ENCODE measurements at places on chromosomes 5 and 9.

DNA sequence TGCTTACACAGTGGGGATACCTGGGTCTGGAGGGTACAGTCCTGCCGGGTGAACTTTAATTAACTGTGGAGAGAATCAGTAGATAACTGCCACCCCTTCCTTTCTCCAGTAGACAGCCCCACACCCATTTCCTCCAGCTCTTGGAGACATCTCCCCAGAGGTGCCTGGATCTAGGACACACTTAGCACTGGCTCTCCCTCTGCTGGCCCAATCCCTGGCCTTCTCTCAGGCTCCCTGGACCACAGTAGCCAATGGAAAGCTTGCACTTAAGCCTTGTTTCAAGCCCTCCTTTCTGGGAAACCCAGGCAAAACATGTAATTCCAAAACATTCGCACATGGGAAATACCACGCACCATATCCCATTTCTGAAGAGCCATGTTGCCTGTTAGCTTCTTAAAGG, 169.2 kb upstream of the GAS1 start:
- DNase-seq = no peak

DNA sequence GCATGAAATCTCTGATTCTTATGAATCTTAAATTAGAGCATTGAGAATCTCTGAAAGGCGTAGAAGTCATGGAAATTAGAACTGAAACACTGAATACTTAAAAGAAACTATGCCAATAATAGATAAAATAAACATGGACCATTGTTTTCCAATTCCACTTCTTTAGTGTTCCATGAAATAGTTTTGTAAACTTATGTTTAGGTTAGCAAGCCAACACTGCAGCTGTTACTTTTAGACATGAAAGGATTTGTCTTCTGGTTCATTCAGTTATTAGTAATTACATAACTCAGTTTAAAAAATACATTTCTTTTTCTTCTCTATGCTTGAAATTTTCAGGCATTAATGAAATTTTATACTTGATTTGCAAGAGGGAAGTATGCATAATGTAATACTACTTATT, 733.4 kb upstream of the NUDT12 start:
- no peak for DNase-seq

DNA sequence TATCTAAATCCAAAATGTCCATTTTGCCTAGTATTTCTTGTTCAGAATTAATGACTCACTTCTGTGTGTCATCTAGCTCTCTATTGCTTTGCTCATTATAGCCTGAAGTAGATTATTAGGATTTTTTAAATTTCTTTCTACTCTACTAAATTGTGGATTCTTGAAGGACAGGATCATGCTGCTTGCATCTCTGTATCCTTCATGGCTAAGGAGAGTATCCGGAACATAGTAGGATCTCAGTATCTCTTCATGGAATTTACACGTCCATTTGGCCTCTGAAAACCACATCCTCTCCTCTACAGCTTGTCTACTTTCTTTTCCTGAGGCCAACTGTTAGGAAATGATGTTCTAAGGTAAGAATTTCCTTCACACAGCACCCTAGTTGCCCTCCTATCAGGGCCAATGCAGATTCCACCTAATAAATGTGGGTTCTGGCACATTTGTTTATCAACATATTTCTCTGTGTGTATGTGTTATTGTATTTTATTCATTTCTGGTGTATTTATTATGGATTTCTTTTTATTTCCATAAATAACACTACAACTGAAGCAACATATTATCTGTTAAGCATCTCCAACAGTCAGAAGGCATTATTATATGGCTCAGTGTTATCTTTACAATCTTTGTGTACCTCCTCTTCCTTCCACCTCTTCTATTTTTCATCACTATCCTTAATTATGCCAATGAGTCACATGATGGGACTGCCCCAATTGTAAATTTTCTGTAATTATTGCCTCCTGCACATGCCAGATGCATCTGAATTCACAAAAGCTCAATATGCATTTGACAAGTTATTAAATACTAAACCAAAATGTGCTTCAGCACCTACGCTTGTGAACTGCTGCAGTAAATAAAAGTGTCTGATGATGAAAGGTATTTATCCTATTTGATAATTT, 557.8 kb upstream of the TLE4 start:
- no peak for DNase-seq

- DNase-seq = no peak
Observed at GRCh38 chr5:171418982-171419687, at the start of gene FGF18. FGF18 (plus strand) TSS chr5:171419647; CDS start chr5:171420200, 553 bp downstream.

DNA sequence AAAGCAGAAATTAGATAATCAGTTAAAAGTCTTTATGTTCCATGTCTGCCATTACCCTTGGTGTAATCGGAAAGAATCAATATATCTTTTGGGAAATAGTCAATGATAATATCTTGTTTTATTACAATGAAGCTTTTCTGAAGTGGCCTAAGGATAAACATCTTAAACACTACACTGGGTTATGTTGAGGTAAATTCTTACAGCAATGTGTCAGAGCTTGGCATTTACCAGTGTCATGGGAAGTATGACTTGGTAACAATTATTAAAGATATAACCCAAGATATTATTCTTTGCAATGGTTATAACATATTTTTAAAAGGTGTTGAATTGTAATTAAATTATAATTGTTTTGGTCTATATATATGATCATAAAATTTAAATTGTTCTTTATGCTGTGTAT, 84.7 kb downstream of the CFAP95 start:
- no peak for DNase-seq

DNA sequence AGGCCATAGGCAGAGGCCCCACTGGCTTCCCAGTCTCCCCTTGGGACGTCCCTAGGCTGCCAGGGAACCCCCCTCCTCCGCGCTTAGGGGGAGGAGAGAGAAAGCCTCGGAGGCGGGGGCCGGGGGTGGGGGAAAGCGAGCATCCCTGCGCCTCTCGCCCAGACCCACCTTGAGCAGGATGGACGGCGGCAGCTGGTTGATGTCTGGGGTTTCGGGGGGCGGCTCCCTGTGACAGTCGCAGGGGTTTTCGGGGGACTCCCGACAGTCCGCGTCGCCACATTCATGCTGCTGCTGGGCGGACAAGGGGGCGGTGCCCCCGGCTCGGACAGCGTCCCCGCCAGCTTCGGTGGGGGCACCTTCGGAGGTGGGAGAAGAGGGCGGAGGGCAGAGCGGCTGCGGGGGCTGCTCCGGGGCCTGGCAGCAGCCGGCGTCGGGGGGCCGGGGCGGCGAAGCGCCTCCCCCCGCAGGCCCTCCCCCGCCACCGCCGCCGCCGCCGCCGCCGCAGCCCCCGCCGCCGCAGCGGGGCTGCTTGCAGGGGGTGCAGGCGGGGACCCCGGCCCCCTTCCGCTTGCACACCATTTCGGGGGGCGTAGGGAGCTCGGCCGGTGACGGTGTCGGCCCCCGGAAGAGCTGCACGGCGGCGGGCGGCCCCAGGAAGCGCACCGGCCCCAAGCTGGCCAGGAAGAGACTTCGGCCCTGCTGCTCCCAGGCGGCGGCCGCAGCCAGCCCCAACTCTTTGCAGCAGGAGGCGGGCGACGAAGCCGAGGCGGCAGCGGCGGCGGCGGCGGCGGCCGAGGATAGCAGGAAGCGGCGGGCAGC, 1.2 kb downstream of the FBXL17 start:
- peak; percentile 50 for DNase-seq

DNA sequence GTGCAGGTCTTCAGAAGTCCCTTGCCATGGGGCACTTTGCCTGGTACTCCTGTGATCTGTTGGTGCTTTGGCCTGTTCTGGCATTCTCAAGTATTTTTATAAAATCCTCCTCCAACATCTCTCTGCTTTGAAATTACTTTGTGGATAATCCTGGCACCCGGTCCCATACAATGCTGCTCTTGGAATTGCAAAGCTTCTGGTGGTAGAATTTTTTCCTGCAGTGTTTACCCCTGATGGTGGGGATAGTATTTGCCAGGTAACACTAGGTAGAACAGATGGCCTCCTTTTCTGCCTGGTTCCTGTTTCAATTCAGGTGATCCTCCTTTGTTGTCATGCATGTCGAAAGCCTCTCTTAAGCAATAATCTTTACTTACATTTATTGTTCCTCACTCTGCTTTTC, 109.8 kb upstream of the ATP10B start:
- no peak for DNase-seq

GRCh38 chr5:17912794-17913193, 278.5 kb downstream of the TAF11L14 start:
- DNase-seq = no peak

DNA sequence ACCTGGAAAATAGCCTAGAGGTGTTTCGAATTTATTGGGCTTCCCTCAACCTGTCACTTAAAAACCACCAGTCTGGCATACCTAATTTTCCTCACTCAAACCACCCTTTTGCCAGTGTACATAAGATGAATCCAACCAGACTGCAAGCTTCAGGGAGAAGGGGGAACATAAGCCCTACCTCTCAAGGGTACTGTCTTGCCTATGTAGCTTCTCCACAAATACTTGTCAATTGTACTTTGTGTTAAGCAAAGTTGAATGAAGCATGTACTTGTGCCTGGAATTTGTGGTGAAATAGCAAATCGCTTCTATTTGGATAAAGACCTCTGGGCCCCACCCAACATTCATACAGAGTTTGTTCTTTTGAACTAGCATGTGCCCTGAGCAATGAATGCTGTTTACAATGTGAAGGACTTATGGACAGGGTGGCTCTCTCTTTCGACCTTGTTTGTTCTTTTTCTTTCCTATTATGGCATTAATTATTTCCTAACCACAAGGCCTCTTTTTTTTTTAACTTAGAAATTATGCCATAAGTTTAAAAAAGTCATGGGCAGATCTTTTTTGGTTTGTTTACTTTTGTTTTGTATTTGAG, 580.2 kb downstream of the EBF1 start:
- DNase-seq = no peak

DNA sequence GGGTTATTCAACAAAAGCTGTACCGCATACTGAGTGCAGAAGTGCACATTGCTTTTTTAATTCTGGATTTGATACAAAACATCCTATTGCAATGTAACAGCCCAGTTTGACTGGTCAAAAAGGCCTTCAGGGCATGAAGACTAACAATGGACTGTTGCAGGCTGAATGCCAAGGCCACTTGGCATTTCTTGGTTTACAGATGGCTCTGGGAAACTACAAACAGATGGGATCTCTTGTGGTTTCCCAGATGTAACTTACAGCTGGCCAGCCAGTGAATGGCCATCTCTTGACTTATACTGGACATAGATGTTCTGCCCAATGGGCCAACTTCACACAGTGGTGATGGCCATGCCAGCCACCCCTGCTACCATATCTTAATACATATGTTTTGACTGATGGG, 36.8 kb downstream of the UGT3A2 start:
- DNase-seq = no peak

- DNase-seq = no peak
Observed at GRCh38 chr5:51997949-51998348, 614.7 kb downstream of the ISL1 start.

DNA sequence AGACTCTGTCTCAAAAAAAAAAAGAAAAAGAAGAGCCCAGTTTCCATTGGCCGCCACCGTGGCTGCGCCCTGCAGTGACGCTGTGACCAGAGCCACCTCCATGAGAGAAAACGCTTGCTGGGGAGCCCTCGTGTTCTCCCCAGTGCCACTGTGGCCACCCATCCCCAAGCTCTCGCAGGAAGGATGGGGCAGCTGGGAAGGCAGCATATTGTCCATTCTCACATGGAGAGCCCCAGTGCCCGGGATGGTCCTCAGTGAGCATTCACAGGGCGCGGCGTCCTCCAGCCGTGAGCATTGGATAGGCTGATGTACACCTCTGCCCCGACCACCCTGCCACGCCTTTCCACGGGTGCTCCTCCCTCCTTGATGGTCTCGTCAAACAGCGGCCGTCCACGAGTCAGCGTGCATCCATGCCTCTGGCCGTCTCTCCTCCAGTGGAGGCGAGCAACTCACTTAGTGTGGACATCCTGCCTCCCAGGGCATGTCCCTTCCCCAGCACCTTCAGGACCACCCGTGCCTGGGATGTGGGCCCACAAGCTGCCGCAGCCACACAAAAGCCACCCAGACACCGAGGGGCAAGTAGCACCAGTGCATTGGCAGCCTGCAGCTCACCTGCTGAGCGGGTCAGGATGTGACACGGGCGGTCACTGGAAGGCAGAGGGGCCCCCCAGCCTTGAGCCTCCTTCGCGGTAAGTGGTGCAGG, 23.4 kb upstream of the SLC6A19 start:
- no peak for DNase-seq
